ENCODE measurements at places on chromosomes 4 and X.

GRCh38 chr4:123345935-123346300 is 50.7 kb upstream of the SPRY1 start:
- DNase-seq = no peak

GRCh38 chr4:5887361-5888221 is 5.3 kb downstream of the CRMP1 start:
- no peak for DNase-seq

DNA sequence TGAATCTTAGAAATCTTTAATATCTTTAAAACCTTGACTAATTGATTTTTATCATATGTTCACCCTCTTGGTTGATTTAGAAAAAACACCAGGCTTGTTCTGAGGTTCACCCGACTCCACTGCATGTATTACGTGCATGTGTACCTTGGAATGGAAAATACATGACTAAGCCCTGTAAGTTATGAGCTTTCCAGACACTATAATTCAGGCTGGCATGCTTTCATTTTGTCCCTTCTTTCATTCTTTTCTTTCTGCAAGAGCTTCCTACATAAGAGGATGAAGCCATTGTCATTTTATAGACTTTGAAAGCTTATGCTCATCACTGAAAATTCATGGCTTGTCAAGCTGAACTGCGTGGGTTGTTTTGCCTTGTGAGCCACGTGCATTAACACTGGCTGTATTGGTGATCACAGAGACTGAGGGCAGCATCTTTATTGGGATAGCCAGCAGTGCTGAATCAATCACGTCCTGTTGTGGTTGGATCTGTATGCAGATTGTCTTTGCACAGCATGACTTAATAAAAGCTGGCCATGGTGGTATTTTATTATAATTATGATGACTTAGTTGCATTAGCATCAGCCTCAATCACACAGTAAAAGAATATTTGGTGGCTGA is 141.9 kb downstream of the SLIT2 start:
- DNase-seq = no peak

DNA sequence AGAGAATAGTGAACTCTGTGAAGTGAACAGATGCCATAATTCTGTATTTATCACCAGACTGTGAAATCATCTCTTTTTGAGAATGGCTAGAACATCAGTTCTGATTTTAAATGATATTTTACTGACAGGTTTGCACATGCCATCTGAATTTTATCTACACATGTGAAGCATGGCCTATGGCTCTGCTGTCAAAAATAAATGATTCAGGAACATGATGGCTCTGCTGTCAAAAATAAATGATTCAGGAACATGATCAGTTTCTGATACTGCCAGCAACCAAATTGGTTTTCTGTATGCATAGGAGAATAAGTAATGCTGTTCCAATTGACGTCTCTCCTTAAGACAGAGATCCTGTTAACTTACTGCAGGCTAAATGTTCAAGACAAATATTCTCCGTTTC is 70.6 kb upstream of the TLL1 start:
- DNase-seq = no peak

- no peak for DNase-seq
These were observed 149.5 kb downstream of the MAML3 start for GRCh38 chr4:140004549-140004895.

DNA sequence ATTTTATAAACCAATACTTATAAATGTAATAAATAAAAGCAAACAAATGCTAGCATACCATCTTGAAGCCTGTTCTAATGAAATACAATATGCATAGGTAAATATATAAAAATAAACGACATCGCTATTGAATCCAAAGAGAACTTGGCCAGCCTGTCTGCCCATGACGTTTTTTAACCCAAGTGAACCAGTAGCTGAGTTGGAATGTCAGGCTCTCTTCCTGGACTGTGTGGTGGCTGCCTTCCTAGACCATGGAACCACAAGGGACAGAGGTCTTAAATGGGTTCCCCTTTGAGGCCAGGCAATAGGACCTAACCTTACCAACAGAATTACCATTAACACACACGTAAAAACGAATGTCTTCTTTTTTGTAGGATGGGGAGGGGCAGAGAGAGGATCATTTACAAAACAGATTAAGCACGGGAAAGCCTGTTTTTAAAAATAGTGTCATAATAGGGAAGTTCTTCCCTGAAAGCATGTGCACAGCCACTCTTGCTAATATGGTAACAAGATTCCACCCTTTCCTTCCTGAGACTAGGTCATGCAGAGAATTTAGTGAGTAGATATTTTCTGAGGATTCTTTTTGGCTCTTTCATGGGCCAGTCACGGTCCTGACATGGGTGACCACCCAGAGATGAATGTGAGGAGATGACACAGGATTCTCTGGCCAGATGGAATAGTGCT is 69.4 kb upstream of the ACSL1 start:
- DNase-seq = peak; percentile 43

- no peak for DNase-seq
These were observed 6.3 kb upstream of the PPP2R2C start for GRCh38 chr4:6478546-6479220.

DNA sequence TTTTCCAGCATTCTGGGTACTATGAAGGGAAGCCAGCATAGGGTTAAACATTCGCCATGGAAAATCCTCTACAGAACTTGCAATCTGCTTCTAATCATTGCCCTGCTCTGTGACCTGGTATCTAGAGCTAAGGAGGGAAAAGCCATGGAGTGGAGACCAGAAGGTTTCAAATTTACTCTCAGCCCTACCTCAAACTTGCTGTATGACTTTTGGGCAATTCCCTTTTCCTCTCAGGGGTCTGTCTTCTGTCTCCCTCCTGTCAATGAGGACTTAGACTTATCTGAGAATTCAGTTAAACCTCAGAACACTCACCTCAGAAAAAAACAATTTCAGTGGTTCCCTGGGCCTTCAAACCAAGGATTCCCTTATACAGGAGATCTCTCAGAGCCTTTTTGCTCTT is 29.1 kb downstream of the ARHGEF9 start:
- DNase-seq = no peak

DNA sequence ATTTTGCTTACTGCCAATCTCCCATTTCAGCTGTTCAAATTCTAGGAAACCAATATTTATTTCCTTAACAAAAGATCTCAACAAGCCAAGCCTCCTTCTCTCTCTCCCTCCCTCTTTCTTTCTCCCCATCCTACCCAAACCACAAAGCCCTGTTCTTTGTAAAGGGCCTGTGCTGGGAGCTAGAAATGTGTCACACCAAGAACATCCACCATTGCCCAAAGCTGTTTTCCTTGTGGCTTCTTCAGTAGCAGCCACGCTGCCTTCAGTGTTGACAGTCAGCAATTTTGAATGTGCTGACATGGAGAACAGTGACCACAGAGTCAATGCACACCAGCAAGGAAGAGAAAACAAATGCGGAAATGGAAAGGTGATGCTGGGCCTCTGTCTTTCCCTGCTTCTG is 203.0 kb downstream of the MAML3 start:
- no peak for DNase-seq

DNA sequence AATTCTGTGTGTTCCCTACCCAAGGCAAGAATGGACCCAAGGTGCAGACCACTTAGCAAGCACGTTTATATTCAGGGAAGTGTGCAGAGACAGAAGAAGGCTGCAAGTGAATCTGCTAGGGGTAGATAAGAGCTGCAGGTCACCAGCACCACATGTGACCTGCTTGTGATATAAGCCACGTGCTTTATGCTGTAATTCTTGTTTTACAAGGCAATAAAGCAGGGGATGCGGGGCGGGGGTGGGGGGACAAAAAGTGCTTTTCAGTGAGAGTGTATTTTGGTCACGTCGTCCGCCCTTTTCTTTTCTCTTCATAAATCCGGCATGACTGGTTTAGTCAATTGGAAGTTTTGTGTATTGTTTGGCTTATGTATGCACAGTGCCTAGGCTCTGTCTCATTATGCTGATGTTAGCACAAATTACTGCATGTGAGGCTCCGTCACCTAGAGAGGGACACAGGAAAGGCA is 192.7 kb downstream of the RBMX2 start:
- peak; percentile 92 for DNase-seq

GRCh38 chr4:163167333-163167626 is 590 bp upstream of the NAF1 start:
- peak; percentile 63 for DNase-seq

DNA sequence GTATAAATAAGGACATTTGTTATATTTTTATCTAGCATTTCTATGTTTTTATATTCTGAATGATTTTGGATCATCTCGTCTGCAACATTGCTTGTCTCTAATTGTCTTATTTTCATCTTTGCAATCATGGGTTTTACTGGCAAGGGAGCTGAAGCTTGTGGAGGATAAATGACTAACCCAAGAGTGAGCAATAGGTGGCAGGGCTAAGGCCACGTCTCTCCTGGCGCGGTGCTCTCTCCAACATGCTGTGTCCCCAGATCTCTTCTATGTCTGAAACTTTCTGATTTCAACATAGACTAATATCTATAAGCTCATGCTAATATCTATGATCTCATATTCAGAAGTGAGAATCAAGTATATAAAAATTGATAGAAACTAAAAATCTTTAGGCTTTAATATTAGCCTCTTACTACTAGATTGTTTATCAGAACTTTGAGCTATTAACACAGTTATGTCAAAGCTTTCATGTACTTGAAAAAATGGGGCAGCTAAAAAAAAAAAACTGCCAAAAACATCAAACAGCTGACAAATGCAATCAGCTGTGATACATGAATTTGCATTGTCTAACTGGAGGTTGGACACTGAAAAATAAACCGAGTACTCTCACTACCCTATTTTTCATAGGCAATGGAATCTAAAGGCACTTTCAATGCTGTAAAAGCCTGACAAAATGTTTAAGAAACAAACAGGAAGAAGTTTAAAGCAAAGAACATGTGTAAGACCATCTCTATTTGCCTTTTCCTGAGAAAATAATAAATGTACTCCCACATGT is 169.2 kb downstream of the TMA16 start:
- DNase-seq = no peak

GRCh38 chr4:5750946-5751665 is 40.1 kb downstream of the EVC start:
- DNase-seq = no peak

- no peak for DNase-seq
These were observed 129.8 kb upstream of the NKX1-1 start for GRCh38 chr4:1535926-1536578.

DNA sequence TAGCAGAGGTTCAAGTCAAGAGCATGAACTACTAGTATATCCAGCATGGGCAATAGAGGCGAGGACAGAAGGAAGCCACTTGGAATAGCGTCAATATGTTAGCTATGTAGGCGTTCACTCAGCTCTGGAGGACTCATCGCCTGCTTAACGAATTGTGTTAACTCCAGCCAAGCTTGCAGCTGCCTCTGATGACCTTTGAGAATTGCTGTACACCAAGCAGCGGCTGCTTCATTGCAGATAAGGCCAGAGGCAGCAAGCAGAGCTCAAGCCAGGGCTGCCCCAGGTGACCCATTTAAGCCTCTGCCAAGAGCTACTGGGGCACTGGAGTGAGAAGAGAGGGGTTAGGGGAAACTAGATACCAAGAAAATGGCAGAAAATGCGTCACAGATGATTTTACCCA is 160.2 kb upstream of the IGFBP7 start:
- DNase-seq = peak; percentile 44

DNA sequence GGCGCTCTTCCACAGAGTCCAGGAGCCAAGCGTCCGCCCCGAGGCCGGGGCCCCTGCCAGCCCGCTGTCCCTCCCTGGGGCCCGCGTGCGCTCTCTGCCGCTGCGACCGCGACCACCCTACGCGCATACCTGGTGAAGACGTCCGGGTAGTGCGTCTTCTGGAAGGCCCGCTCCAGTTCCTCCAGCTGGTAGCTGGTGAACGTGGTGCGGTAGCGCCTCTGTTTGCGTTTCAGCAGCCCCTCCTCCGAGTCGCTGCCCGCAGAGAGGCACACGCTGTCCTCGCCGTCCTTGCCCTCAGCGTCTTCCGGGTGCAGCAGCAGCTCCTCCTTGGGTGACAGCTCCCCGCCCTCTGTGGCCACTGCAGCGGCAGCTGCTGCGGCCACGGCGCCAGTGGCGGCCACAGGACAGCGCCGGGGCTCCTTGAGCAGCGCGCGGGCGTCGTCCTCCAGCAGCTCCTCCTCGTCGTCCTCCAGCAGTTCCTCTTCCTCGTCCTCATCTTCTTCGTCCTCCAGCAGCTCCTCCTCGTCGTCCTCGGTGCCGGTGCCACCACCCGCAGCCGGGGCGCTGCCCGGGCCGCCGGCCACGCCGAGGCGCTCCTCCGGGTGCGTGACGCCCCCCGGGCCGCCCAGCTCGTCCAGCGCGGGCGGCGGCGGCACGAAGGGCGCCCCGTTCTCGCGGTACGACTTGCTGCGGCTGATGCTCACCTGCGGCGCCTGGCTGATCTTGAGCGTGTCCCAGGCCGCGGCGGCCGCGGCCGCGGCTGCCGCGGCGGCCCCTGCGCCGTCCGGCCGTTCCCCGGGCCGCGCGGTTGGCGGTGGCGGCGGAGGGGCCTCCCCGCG is 2.8 kb downstream of the ARX start:
- peak; percentile 8 for DNase-seq

- DNase-seq = no peak
These were observed 12.5 kb upstream of the MSX1 start for GRCh38 chr4:4847011-4847410.

DNA sequence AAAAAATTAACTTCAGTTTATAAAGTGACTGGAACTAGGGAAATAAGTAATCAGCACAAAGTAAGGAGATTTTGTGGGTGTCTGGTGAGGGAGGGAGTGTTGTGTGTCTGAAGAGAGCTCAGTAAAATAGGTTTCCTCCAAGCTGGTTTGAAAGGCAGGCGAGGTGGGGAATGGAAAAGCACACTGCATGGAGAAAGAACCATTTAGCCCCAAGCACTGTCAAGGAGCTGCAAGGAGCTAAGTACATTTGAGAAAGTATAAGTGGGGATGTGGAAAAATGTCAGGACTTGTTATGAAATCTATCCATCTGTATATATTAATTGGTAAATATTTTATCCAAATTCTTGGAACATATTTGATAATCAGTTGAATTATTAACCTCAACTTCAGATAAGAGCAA is 956 bp downstream of the C4orf51 start:
- DNase-seq = no peak

DNA sequence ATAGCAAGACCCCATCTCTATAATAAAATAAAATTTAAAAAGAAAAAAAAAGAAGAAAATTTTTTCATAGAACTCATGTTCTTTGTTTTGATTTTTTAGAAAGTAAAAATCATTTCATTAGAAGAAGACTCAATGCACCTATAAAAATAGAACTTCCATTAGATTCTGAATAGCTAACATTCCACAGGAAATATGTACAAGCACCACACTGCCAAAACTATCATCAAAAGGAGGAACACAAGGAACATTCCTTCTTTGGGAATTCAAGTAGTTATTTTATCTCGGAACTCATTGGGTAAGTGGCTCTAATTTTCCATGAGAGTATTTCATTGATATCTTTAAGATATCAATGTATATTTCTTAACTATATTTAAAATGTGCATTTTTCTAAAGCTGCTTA is 157.6 kb downstream of the CAMK2D start:
- DNase-seq = no peak

- DNase-seq = no peak
These were observed 111.9 kb upstream of the GALNT7 start for GRCh38 chr4:173056710-173057109.

DNA sequence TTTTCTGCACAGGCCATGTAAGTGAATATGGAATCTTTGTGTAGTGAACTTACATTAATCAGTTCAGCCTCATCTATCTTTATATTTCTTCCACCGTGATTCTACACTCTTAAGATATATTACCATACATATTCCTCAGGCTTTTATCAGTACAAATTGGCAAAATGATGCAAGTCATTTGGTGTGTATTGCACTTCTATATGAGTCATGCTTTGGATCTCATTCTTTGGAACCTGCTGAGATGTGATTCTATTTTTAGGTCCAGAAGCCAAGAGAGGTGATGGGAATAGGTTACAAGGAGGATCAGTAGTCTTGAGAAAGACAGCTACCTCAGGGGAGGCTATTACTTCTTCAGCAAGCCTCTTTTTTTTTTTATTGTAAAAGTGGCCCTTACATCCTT is 204.4 kb downstream of the ZNF330 start:
- DNase-seq = peak; percentile 36

Data from OCI-M1 (cell line).